Thoracic aorta (tissue), 2 donors: ENCODE measurements at places on chromosomes 5 and 9.

GRCh38 chr5:55850839-55851674 is at the start of gene IL31RA:
Gene IL31RA, plus strand, starts transcription at chr5:55851357. Its CDS starts 214 bp downstream, at chr5:55851571.
- no peak for DNase-seq

DNA sequence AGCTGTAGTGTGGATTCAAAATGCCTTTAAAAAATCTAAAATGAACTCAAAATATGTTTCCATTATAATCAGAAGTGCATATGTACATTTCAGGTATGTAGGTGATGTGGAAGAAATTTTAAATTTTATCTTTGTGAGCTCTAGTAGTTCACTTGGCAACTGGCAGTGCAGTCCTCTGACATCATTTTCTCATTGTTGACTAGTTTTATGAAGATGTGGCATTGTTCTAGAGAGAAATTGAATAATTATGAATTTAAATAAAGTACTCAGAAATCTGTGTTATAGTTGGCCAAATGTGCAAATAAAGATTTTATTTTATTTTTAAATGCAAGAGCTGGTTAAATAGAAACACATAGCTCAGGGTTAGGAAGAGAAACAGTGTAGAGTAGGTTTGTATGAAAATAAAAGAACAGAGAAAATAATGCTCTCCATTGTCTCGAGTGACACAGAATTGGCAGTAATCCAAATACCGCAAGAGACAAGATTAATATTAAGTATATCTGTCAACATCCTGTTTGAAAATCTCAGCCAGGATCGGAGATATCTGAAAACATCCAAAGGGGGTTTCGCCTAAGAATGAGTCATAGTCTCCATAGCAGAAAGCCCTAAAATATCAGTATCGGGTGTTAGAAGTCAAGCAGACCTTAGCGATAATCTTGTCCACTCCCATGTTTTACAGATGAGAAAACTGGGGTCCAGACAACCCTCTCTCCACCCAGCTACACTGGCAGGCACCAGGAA is 189.4 kb downstream of the CCDC192 start:
- DNase-seq: no peak

GRCh38 chr5:98173334-98173733 is 600.1 kb upstream of the RGMB start:
- no peak for DNase-seq

DNA sequence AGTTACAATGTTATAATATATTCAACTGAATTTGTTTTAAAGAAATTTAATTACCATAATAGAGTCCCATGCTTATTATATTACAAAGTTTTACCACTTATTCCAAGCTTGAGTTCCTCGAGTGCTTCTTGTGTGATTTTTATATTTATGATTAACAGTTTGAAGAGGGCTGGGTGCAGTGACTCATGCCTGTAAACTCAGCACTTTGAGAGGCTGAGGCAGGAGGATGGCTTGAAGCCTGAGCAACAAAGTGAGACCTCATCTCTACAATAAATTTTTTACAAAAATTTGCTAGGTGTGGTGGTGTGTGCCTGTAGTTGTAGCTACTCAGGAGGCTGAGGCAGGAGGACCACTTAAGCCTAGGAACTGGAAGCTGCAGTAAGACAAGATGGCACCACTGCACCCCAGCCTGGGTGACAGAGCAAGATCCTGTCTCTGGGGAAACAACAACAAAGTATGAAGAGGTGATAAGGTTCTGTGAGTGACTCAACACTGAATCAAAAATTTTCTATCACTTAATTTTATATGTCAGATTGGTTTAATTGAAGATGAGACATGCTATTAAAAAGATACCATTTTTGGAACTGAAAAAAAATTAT is 9.2 kb downstream of the POC5 start:
- DNase-seq: no peak

GRCh38 chr9:79685577-79685976 is 113.8 kb downstream of the TLE4 start:
- no peak for DNase-seq

DNA sequence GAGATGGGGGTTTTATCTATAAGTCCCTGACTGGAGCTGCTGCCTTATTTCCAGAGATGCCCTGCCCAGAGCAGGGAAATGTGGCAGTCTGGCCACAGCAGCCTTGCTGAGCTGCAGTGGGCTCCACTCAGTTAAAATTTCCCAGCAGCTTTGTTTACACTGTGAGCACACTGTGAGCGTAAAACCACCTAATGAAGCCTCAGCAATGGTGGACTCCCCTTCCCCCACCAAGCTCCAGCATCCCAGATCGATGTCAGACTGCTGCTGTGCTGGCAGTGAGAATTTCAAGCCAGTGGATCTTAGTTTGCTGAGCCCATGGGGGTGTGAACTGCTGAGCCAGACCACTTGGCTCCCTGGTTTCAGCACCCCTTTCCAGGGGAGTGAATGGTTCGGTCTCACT is 208.7 kb upstream of the RAI14 start:
- DNase-seq: no peak

DNA sequence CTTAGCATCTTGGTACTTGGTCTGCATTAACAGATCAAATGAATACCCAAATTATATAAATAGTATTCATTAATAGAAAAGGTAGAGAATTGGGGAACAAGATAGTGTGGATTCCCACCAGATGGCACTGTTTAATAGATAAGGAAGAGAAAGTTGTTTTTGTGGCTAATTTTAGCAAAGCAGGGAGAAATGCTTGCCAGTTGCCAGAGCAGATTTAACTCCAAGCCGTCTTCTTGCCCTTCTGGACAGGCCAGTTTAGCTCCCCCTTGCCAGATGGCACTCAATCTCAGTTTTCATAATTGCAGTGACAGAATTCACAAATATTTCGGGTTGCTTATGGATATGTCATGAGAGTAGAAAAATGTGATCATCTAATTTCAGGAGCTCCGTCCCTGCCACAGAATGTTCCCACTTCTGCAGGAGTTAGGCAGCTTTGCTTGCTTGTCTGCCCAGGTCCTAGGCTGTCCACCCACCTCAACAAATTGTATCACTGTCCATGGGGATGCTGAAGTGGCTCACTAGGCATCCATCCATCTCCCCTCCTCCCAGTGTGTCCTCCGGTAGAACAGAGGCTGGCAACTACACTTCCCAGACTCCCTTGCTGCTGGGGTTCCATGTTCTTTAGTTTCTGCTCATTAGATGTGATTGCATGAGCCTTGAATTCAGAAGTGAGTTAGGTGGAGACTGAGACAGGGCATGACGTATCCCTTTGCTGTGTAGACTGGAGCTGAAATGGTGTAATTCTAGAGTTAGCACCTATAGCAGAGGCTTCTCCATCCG is 11.8 kb upstream of the HEXB start:
- no peak for DNase-seq

DNA sequence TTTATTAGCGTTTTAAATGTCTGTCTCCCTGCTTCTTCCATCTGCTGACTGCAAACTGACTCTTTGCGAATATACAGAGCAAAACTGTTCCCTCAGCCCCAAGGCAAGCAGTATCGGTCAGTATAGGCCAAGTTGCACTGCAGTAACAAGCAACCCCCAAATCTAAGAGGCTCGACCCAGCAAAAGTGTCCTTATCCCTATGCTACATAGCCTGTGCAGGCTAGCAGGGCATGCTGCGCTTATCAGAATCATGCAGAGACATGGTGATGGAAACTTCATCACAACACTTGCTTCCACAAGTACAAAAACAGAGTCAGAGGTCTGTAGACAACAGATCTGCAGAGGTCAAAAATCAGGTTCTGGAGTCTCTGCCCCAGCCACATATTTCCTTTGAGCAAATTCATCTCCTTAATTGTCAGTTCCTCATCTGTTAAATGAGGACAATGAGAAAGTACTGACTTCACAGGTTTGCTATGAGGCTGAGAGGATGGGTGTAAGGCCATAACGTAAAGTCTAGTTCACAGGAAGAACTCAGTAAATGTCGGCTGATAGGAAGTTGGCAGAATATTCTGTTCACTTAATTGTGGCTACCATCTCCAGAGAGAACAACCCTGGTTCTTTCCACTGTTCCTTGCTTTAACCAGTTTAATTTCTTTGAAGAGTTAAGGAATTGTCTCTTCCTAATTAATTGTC is 9.6 kb upstream of the IL17B start:
- DNase-seq: no peak

GRCh38 chr9:28653216-28653615 is 1079.9 kb upstream of the C9orf72 start:
- DNase-seq: no peak

DNA sequence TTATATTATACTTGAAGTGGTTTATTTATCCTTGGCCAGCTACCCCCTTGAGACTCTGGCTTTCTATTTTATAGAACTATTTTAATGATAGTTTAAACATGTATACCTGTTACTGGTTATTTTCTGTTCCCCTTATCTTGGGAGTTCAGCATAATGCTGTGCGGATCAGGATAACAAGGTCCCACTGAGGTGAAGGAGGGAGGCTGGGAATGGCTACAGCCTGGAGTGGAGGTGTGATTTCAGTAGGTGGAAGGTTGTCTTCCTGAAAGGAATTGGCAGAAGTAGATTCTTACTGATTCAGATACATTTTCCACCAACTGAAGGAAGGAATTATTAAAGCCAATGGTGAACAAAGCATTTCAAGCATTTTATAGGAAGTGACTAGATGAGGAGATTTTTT is 38.9 kb downstream of the PAM start:
- no peak for DNase-seq

DNA sequence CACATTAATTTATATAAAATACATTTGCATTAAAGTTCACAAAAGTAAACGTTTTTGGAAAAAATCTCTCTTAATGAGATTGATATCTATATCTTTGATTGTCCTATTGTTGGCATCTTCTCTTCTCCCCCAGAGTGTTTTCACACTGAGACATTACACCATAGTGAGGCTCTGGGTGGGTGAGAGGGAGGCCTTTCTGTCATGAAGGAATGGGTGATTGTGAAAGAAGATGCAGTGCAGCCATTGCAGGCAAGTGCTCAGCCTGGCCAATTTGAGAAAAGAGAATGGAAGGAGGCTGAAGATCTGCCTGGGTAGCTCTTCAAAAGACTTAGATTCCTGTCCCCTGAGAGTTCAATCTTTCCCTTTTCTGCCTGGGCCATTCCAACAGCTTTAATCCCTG is 140.8 kb downstream of the SLC12A2 start:
- DNase-seq: no peak

DNA sequence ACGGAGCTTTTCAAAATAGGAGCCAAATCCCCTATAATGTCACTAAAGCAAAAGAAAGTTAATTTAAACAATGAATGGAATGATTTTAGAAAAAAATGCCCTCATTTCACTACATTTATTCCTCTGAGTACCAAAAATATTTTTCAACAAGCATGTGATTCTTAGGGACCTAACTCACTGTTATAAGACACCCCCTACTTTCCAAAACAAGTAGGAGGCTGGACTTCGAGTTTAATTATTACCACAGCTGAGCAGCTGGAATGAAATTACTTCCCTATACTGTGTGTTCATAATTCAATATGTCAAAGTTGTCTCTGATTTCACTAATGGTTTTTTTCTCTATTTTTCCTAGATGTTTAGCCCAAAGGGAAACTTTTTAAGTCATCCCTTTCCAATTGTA is 61.6 kb downstream of the SAXO1 start:
- no peak for DNase-seq

GRCh38 chr5:157164521-157164920 is 1.5 kb downstream of the GARIN3 start:
- no peak for DNase-seq

GRCh38 chr9:125650271-125650737 is 56.7 kb downstream of the MAPKAP1 start:
- DNase-seq: no peak

GRCh38 chr9:95181226-95181818 is 136.2 kb downstream of the FANCC start:
- DNase-seq: no peak

- DNase-seq: no peak
Observed at GRCh38 chr5:112475747-112476365, 56.8 kb upstream of the EPB41L4A start.

DNA sequence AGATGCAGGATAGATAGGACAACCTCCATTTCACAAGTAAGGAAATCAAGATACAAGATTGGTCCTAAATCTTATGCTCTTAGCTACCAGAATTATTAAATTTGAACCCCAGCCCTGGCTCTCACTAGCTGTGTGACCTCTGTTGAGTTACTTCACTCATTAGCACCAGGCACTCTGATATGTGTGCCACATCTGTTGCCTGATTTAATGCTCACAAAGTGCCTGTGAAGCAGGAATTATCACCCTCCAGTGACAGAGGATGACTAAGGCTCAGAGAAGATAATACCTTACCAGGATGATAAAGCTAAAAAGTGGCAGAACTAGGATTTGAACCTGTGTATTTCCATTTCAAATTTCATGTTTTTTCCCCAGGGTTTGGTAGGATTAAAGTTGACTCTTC is 110.0 kb downstream of the PLPPR1 start:
- DNase-seq: no peak

GRCh38 chr5:53542926-53543325 is 17.5 kb upstream of the NDUFS4 start:
- no peak for DNase-seq

- DNase-seq: no peak
Observed at GRCh38 chr9:68678430-68678829, 26.6 kb upstream of the PIP5K1B start.
